ENCODE measurements at places on chromosomes 13 and 19.

- DNase-seq: no peak
Measured at GRCh38 chr19:9858766-9859165, 23.6 kb downstream of the PIN1 start.

DNA sequence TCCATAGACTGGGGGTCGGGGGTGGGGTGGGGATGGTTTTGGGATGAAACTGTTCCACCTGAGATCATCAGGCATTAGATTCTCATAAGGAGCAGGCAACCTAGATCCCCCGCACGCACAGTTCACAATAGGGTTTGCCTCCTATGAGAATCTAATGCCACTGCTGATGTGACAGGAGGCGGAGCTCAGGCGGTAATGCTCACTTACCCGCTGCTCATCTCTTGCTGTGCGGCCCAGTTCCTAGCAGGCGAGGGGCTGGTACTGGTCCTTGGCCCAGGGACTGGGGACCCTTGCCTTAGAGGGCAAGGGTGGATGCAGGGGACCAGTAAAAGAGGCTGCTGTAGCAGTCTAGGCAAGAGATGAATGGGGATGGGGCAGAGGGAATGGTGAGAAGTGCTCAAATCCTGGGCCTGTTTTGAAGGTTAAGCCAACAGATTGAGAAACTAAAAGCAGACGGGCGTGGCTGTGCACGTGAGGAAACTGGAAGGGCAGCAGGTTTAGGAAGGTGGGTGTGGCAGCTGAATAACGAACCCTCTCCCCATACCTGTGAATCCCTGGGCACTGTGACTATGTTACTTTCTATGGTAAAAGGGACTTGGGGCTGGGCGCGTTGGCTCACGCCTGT lies 1.5 kb upstream of the ERICH4 start:
- no peak for DNase-seq

GRCh38 chr19:47435196-47435595 lies 15.9 kb upstream of the MEIS3 start:
- DNase-seq: no peak

- no peak for DNase-seq
Measured at GRCh38 chr13:73062468-73062867, 3.7 kb downstream of the KLF5 start.

DNA sequence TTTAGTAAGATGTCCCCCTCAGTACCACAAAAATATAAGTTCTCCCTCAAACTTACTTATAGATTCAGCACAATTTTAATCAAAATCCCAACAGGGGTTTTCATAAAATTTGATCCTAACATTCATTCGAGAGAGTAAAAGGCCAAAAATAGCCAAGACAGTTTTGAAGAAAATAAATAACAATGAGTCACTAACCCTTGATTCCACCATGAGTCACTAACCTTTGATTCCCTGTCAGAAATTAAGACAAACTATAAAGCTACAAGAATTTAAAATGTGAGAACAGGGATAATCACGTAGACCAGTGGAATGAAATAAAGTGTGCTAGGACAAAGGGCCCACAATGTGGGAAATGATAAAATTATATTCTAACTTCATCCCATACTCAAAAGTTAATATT lies 320.3 kb downstream of the SUCLA2 start:
- DNase-seq: no peak

DNA sequence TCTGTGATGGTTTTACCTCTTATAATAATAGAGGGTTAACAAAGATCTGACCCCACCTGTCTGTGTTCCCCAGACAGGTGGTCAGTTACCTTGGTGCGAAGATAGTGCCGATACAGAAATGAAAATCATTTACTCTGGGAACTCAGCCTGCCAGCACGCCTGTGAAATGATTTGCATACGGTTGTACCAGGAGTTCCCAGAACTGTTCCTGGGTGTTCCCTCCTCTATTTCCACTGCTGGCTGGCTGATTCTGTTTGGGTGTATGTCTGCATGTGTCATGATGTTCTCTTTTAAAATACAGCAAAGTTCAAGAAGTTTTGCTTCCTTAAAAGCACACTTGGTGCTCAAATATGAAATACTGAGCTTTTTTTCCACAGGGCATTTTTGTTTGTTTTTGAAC lies 527.1 kb downstream of the FGF9 start:
- DNase-seq: no peak

DNA sequence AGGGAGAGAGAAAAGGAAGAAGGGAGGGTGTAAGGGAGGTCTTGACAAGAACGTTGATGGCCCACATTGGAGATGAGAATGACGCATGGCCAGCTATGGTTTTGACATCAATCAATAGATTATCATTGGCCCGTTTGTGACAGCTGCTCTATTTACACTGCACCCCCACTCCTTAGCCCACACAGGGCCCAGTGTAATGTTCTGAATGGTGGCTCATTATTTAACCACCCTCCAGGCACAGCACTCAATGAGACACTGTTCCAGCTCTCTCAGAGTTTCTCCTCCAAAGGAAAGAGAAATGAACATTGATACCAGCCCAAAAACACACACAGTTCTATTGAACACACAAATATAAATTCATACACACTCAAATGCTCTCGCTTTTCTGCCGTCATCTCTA lies 173.0 kb upstream of the IPO5 start:
- no peak for DNase-seq

GRCh38 chr13:47396915-47397314 lies 500.1 kb upstream of the HTR2A start:
- no peak for DNase-seq

DNA sequence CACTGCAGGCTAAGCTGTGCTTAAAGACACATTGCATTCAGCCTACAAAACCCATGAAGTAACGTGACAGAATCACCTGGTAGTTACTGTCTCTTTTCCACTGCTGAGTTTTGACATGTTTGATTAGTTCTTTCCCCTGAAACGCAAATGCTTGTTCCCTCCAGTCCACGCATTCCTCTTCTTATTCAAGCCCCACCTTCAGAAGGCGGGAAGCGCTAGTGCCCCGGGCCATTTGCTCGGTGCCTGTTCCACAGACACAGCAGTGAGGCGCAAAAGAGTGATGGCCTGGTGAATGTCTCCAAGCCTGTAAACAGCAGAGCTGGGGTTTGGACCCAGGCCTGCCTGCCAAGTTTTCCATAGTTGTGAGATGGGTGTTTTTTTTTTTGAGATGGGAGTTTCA lies 10.9 kb downstream of the ACP4 start:
- no peak for DNase-seq
